T-helper 1 cell (primary cell): ENCODE measurements at places on chromosomes 7 and 10.

DNA sequence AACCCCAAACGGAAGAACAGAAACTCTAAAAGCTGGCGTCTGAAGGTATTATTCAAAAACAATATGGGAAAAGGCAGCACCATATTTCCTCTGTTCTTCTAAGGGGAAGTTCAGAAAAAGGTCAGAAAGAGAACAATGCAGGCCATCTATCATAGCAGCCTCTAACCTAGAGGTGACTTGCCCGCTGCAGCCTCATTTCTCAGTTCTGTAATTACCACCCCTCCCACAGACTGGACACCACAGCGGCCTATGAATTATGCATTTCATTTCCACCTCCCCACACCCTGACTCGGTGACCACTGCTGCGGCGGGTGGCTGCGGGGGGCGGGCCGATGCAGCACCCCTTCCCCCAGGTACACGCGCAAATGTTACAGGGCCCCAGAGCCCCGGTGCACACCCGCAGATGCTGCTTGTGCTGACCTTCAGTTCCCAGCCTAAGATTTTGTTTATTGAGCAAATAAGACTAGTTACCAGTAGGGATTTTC, 125.5 kb downstream of the CLEC2L start:
- no peak for DNase-seq

GRCh38 chr10:105352281-105352680, 711.2 kb downstream of the SORCS3 start:
- DNase-seq, result no peak

DNA sequence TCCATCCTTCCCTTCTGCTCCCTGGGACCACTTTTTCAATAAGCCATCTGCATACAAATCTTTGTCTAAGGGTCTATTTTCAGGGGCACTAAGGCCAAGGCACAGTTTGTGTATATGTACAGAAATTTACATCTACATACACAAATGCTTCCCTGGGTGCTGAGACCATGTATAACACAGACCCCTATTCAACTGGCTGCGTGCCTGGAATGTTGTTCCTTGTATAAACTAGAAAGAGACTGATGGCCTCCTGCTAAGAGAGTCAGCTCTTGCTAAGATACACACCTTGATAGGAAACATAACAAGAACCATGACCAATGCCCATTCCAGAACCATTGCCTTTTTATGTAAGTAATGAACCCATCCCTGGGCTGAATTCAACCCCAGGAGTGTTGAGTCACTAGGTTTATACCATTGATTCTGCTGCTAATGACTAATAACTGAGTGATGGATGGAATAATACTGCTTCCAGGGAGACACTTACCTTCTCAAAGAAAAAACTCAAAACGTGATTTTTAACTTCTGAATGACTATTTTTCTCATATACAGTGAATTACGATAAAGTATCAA, 290.7 kb downstream of the FGFR2 start:
- no peak for DNase-seq

DNA sequence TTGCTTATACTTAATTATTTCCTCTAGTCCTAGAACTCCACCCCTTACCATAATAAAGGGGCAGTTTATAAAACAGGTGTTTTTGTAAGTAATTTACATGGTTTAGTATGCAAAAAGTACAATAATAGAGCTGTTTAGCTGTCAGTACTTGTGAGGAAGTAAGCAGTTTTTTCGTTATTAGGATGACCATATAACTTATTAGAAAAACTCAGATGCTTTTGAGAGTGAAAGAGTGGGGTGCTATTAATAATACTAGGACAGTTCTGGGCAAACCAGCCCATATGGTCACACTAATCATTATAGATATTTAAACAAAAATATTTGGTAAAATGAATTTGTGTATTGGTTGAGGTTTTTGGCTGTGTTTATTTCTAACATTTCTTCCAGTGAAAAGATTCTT, 201.9 kb upstream of the KAT6B start:
- no peak for DNase-seq

DNA sequence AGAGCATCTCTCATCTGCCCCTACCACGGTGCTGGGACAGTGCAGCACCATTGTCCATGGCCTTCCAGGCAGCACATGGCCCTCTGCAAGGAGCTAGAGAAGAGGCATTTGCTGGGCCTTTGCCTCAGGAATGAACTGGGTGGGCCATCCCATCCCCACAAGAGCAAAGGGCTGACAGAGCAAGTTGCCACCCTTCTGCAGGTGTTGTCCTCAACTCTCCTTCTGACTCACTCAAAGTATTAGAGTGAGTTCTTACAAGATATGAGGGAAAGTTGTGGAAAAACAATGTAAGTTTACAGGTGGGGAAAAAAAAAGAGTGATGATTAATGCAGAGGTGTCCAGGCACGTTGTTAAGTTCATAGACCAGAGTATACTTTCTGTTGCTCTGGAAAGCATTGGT, 261.2 kb downstream of the SKIDA1 start:
- DNase-seq, result no peak

DNA sequence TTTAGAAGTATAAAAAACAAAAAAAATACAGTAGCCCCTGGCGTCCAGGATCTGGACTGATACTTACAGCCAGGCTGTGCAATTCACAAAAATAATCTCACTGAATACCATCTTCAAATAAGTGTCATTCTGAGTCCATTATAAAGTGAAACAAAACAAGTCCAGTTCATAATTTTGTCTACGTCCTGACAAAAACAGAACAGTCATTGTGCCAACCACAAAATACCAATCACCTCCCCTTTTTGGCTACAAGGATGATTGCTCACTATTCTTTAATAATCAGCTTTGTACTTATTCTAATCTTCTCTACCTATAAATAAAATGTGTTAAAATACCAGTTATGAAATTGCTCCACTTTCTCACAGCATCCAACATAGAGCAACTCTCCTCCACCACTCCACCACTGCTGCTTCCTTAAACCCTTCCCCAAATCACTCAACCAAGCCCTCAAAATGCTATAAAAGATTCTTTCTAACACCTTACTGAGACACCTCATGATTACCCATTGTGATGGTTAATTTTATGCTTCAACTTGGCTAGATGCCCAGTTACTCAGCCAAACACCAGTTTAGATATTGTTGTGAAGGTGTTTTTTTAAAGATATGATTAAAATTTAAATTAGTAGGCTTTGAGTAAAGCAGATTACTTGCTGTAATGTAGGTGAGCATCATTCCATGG, 479.8 kb upstream of the SEMA3A start:
- no peak for DNase-seq

DNA sequence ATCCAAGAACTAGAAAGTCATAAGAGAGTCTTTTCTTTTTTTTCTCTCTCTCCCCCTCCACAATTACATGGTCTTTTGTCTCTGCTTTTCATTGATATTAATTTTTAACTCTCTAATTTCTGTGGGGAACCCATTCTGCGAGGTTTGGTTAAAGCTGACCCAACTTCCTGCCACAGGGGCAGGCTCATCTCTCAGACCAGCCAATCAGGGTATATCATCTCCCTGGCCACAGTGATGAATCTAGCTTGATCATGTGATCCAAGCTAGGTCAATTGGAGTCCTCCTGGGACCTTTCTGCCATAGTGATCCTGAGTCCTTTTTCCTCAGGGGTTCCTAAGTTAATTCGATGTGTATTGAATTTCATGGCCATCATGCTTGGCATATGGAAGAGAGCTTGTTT, 38.0 kb upstream of the TRUB1 start:
- DNase-seq, result no peak

DNA sequence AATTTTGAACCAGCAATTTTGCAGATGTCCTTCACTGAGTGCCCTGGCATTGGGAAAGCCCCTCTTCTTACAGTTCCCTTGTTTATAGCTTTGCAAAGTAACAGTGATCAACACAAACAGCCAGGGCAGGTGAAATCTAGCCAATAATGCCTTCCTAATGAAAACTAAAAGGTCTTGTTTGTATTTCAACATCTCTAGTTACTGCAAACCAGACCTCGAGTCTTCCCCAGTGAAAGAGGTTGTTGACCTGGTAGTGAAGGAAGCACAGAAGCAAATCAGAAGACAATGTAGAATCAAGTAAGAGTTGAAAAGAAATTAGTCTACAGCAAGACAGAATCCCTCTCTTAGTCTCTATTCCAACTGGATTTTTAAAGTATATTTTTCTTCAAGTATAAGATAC, 231.2 kb downstream of the SNX13 start:
- DNase-seq, result no peak

DNA sequence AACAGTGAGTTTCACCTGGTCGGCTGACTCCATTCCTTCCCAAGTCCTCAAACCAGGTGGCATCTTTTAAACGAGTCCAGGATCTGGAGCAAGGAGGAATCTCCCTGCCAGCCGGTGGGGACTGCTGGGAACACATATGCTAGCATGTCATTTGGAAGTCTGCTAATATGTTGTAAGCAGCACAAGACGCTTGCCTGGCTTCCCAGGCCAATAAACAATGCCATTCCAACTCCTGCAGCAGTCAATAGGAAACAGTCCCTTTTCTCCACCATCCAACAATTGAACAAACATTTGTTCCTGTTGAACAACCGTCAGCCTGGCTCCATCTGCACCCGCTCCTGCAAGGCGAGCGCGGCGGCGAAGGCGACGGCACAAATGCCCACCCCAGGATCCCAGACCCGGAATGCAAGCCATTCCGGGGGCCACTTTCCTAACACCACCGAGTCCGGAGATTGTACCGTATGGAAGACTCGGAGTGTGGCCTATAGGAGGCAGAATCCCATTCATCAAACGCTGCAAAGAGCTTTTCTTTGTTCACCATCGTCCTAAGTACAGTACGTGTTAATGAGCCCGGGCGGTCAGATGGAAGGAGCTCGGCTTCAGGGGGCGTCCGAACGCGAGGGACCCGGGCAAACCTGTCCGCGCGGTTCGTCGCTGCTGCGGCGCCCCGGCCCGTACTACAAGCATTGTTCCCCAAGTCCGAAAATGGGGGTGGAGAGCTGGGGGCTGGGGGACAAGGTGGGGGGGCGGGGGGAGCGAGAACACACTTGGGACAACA, 1.6 kb downstream of the FAM53B start:
- DNase-seq, result no peak

- no peak for DNase-seq
Measured at GRCh38 chr7:157276731-157277562, 59.9 kb upstream of the DNAJB6 start.

DNA sequence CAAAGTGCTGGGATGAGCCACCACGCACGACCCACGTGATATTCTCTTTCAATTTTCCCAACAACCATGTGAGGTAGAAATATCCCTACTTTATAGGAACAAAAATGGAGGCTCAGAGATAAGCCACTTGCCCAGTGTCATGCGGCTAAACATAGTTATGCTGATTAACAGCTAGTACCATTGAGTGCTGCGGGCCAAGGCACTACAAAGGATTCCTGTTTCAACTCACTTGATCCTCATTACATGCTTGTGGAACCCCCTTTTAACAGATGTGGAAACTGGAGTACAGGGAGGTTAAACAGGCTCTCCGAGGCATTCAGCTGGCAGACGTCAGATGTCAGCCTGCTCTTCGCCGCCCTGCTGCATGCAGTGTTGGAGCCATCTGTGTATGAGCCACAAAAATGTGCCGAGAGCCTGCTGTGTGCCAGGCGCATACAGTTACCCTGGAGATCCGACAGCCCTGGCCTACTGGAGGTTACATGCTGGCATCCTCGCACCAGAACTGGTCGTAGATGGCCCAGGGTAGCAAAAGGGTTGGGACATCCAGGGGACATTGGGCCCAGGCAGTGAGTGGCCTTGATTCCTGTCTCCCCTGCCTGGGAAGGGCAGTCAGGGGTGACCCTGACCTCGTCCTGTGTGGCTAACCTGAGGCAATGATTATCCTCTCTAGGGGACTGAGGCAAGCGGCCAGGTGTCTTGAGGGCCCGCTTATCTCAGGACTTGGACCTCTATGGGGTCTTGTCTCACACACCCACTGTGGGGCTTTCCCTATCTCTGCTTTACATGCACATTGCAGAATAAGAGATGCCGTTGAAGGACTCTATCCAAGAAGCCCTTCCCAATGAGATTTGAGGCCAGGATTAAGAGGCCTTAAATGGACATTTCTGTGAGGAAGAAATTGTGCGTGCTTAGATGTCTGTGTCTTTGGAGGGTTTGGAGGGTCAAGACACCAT, 18.5 kb upstream of the SRGN start:
- DNase-seq, result no peak

GRCh38 chr7:1669954-1670893, at the start of gene ELFN1:
Gene ELFN1 (plus strand): TSS chr7:1670277. CDS start chr7:1744597, 74,320 bp downstream.
- no peak for DNase-seq

DNA sequence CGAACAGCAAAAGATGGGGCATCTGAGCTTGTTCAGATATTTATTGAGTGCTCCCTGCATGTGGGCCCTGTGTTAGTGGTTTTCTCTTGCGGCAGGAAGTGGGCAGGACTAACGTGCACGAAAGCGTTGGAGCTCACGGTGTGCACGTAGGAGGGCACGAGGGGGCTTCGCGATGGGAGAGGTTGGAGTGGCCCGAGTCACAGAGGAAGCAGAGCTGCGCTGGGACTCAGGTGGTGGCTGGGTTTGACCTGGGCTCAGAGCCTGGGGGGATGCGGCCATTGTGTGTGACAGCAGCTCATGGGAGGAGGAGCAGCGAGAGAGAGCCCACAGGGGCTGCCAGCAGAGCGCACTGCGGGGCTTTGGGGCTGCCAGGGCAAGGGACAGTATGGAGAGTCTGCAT, 7.7 kb downstream of the ZSCAN25 start:
- DNase-seq, result peak; percentile 47

DNA sequence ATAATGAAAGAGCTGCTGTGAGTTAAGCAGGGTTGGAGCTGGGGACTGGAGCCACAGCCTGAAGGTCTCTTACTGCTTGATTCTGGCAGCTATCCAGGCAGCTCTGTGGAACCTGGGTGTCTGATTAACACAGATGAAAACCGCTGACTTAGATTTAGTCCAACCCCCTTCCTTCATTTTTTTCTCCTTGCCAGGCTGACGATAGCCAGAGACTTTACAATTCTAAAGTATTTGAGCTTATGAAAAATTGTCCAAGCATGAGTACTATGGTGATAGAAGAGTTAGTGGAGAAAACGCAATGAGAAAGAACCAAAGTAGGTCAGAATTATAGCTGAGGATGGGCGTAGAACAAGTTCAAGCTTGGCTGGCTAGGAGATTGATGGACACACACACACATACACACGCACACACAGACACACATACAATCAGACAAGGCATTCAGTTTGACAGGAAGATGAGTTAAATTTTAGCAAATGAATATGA, 13.5 kb upstream of the GPR85 start:
- no peak for DNase-seq

DNA sequence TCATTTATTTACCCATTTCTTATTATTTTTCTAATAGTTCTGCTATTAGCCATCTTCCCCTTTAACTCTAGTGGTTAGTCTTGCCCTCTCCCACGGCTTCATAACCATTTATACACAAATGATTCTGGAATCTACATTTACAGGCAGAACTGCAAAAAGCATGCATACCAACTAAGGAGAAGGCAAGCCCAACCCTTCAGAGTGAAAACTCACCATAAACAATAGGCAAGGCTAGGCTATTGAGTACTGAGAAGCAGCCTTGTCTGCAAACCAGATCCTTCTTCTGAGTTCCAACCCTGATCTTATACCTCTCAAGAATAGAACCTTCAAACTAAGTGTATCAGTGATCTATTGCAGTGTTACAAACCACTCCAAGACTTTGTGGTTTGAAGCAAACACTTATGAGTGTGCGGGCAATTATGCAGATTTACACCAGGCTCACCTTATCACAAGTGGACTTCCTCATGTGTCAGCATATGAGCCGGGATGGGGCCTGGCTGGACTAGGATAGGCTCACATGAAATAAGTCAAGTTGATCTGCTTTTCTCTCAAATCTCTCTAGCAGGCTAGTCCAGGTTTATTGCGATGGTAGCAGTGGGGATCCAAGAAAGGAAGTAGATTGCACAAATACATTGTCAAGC, 896.9 kb upstream of the PHF14 start:
- no peak for DNase-seq
